ENCODE measurements at places on chromosomes 1 and 21.

DNA sequence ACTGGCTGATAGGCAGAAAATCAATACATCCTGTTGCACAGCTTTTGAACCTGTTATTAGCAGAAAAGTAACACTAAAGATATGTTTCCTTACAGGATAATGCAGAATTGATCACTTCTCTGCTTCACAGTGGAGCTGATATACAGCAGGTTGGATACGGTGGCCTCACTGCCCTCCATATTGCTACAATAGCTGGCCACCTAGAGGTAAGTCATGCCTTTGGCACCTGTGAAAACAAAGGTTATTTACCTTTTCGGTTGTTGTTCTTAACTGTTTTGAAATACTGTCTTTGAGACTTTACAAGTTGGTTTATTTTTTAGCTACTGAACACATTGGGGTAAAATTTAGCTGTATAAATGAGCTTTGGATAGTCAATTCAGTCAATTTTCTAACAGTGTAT, 36.3 kb downstream of the TNNI3K start:
- H3K36me3 ChIP-seq, result no peaks in the 10 kb centered on the region
- H3K4me1 ChIP-seq, result no peaks in the 10 kb centered on the region
- DNase-seq, result no peak
- H3K27me3 ChIP-seq, result no peaks in the 10 kb centered on the region
- H3K27ac ChIP-seq, result no peak overlapping the region

DNA sequence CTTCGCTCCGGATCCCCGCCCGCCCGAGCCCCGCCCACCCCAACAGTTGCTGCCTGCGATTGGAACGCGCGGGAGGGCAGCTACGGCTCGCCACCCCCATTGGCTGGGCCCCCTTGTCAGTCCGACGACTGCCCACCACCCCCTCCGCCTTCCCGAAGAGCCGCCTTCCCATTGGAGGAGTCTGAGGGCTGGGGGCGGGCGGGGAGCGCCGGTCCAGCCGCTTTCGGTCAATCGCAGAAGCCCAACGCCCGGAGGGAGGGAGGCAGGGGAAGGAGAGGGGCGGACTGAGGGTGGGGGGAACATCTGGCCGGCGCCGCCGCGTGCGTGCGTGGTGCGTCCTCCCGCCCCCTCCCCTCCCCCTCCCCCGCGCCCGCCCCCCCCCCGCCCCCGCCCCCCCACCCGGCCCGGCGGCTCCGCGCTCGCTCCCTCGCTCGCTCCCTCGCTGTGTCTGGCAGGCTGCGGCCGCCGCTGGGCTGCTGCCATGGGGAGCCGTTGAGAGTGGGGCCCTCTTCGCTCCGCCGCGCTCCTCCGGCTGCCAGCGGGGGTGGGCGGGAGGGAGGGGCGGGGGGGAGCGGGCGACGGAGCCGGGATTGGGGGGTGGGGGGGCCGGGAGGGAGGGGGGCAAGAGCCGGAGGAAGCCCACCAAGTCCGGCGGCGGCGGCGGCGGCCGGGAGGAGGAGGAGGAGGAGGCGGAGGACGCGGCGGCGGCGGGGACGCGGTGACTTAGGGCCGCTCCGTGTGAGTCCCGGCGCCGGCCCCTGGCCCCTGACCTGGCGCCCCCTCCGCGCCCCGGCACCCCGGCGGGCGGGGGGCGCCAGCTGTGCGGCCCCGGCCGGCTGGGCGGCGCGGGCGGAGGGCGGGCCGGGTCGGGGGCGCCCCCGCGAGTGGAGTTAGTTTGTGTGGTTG, 2.6 kb upstream of the ZBTB18 start:
- no peaks in the 10 kb centered on the region for H3K27me3 ChIP-seq
- no peak overlapping the region for H3K27ac ChIP-seq
- peak; percentile 97 for DNase-seq
- peak overlapping the region; percentile 94 for H3K4me3 ChIP-seq

DNA sequence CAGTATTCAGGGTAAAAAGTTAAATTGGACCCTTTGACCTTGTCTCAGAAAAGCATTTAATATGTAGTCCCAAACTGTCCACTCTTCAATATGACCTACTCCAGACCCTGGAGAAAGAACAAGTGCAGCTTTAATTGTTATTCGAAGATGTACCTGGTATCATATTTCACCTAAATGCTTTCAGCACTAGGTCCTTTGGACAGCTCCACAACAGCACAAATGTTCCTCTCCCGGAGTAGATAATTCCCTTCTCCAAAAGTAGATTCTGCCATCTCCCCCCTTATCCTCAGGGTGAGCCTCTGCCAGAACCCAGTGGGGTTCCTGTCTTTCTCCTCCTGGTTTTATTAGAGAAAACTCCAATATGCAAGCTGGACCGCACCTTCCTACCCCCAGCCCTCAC, 104.5 kb upstream of the AJAP1 start:
- H3K27me3 ChIP-seq, result no peaks in the 10 kb centered on the region
- no peaks in the 10 kb centered on the region for H3K4me1 ChIP-seq
- DNase-seq, result no peak
- no peak overlapping the region for H3K27ac ChIP-seq

- no peaks in the 10 kb centered on the region for H3K4me1 ChIP-seq
- no peaks in the 10 kb centered on the region for H3K27me3 ChIP-seq
- no peak overlapping the region for H3K4me3 ChIP-seq
These were observed 47.9 kb upstream of the NUF2 start for GRCh38 chr1:163273766-163274441.

DNA sequence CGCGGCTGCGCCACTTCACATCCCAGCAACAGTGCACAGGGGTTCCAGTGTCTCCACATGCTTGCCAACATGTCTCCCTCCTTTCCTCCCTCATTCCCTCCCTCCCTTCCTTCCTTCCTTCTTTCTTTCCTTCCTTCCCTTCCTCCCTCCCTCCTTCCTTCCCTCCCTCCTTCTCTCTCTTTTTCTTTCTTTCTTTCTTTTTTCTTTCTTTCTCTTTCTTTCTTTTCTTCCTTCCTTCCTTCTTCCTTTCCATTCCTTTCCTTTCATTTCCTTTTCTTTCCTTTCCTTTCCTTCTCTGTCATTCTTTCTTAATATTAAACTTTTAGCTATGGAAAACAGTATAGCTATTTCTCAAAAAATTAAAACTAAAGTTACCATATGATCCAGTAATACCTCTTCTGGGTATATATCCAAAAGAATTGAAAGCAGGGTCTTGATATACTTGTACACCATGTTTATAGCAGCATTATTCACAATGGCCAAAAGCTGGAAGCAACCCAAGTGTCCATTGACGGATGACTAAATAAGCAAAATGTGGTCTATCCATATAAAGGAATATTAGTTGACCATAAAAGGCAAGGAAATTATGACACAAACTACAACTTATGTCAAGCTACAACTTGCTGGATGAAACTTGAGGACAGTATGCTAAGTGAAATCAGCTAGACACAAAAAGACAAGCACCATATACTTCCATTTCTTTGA, 55.0 kb upstream of the TLR5 start:
- no peaks in the 10 kb centered on the region for H3K36me3 ChIP-seq
- H3K4me3 ChIP-seq, result no peak overlapping the region
- H3K27me3 ChIP-seq, result no peaks in the 10 kb centered on the region
- peaks cover 32% of the 10 kb centered on the region for H3K4me1 ChIP-seq

- H3K4me3 ChIP-seq, result no peak overlapping the region
- peaks cover 10% of the 10 kb centered on the region for H3K4me1 ChIP-seq
- H3K27me3 ChIP-seq, result peaks cover 8% of the 10 kb centered on the region
These were observed 42.2 kb upstream of the COL18A1 start for GRCh38 chr21:45362748-45363145.

GRCh38 chr1:116359060-116359830, 13.8 kb upstream of the ATP1A1 start:
- DNase-seq, result no peak
- H3K4me3 ChIP-seq, result no peak overlapping the region
- H3K27me3 ChIP-seq, result no peaks in the 10 kb centered on the region
- H3K4me1 ChIP-seq, result peaks cover 21% of the 10 kb centered on the region
- H3K27ac ChIP-seq, result no peak overlapping the region
- no peaks in the 10 kb centered on the region for H3K36me3 ChIP-seq

DNA sequence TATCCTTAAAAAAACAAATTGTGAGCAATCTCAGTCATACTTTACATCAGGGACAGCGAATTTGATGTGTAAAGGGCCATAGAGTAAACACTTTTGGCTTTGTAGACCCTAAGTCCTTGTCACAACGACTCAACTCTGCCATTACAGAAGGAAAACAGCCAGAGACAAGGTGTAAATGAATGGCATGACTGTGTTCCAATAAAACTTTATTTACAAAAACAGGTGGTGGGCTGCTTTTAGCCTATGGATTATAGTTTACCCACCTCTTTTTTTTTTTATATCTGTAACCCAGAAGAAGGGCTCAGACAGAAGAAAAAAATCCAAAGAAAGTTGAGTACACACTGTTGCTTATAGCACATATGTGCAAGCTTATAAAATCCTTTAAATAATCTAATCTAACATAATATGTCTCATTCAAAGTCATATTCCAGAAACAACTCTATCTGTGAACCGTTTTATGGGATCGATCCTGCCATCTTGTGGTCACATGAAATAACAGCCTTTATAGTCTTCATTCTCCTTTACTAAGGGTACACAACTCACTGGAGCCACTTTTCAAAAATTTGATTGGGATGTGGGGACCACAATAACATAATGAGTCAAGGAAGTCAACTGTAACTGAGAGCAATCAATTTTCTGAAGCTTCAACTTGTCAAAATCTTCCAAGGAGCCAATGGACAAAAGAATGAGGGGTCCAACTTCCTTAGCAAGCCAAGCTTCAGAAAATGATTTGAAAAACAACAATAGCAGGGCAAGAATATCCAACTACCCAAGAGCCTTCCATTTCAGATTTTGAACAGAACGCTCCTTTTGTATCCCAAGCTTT, 142.2 kb upstream of the KRTAP19-8 start:
- peak overlapping the region; percentile 89 for H3K27ac ChIP-seq
- H3K4me1 ChIP-seq, result peaks cover 79% of the 10 kb centered on the region
- H3K4me3 ChIP-seq, result peak overlapping the region; percentile 90
- DNase-seq, result no peak
- peaks cover 22% of the 10 kb centered on the region for H3K36me3 ChIP-seq

GRCh38 chr1:205542367-205542766, 37.9 kb downstream of the CDK18 start:
- H3K27ac ChIP-seq, result no peak overlapping the region
- peaks cover 27% of the 10 kb centered on the region for H3K27me3 ChIP-seq
- H3K4me1 ChIP-seq, result peaks cover 10% of the 10 kb centered on the region

- no peaks in the 10 kb centered on the region for H3K27me3 ChIP-seq
- H3K27ac ChIP-seq, result peak overlapping the region; percentile 32
- no peak overlapping the region for H3K4me3 ChIP-seq
- peaks cover 50% of the 10 kb centered on the region for H3K4me1 ChIP-seq
- no peak for DNase-seq
These were observed 60.1 kb downstream of the CD34 start for GRCh38 chr1:207850621-207851407.

GRCh38 chr21:33890187-33890586, 25.4 kb downstream of the ATP5PO start:
- no peak overlapping the region for H3K4me3 ChIP-seq
- no peaks in the 10 kb centered on the region for H3K27me3 ChIP-seq
- no peaks in the 10 kb centered on the region for H3K36me3 ChIP-seq
- no peak overlapping the region for H3K27ac ChIP-seq
- no peak for DNase-seq

- H3K4me3 ChIP-seq, result no peak overlapping the region
- H3K4me1 ChIP-seq, result no peaks in the 10 kb centered on the region
- no peak overlapping the region for H3K27ac ChIP-seq
- no peak for DNase-seq
- no peaks in the 10 kb centered on the region for H3K36me3 ChIP-seq
- H3K27me3 ChIP-seq, result peaks cover 15% of the 10 kb centered on the region
These were observed 160.7 kb upstream of the POU3F1 start for GRCh38 chr1:38207275-38207674.

GRCh38 chr1:80657044-80657643, 1143.6 kb upstream of the ADGRL2 start:
- H3K4me3 ChIP-seq, result no peak overlapping the region
- H3K27me3 ChIP-seq, result no peaks in the 10 kb centered on the region
- H3K4me1 ChIP-seq, result no peaks in the 10 kb centered on the region

DNA sequence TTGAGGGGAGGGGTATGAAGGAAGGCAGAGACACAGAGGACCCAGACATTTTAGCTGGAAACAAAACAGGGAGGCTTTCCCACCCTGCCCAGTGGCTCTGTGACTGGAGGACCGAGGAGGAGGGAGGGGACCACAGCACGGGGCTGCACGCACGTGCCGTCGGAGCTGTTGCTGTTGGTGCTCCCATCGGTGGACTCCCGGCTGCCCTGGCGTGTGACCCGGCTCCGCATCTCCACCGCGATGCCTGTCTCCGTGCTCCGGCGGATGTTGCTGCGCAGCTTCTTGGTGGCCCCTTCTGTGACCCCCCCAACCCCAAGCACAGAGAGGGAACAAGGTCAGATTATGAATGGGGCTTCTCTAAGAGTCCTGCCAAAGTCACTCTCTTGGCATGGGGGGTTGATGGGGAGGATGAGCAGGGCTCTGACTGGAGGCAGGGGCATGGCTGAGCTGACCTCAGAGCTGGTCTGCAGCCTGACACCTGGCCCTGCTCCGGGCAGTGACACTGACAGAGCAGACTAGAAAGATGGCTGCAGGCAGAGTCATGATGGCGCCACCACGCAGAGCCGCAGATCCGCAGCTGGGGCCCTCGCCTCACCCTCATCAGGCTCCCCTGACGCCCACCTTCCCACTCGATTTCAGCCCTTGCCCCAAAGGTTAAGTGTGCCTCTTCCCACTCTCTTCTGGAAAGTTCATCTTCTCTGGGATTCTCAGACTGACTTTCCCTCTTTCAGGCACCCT, 29.6 kb downstream of the RIMS3 start:
- H3K27me3 ChIP-seq, result no peaks in the 10 kb centered on the region
- H3K4me1 ChIP-seq, result peaks cover 38% of the 10 kb centered on the region
- DNase-seq, result no peak
- H3K36me3 ChIP-seq, result no peaks in the 10 kb centered on the region
- no peak overlapping the region for H3K4me3 ChIP-seq

DNA sequence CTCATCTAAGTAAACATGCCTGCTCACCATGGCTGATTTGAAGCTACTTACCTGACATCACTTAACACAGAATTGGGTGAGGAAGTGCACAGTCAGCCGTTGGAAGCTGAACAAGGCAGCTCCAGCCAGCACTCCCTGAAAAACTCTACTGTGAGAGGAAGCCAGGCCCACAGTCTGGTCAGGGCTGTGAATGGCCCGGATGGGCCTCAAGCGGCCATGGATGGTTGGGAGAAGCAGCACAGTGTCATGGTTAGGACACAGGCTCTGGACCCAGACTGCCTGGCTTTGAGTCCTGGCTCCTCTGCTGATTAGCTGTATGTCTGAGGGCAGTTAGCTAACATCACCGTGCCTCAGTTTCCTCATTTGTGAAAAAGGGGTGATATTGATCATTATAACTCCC, 267.8 kb downstream of the GRIK3 start:
- H3K27ac ChIP-seq, result no peak overlapping the region
- no peak for DNase-seq

- H3K27me3 ChIP-seq, result peaks cover 6% of the 10 kb centered on the region
- H3K27ac ChIP-seq, result no peak overlapping the region
- H3K4me3 ChIP-seq, result no peak overlapping the region
These were observed 8.7 kb downstream of the TMPRSS3 start for GRCh38 chr21:42387164-42387563.

GRCh38 chr1:27789540-27790041, 16.6 kb downstream of the STX12 start:
- peaks cover 2% of the 10 kb centered on the region for H3K36me3 ChIP-seq
- DNase-seq, result no peak
- H3K27me3 ChIP-seq, result no peaks in the 10 kb centered on the region
- no peak overlapping the region for H3K27ac ChIP-seq
- peaks cover 6% of the 10 kb centered on the region for H3K4me1 ChIP-seq
- no peak overlapping the region for H3K4me3 ChIP-seq
